NCI-H524 treated with DMSO at 0.1 percent for 48 hours (cell line): ENCODE measurements at places on chromosomes 16 and 17.

DNA sequence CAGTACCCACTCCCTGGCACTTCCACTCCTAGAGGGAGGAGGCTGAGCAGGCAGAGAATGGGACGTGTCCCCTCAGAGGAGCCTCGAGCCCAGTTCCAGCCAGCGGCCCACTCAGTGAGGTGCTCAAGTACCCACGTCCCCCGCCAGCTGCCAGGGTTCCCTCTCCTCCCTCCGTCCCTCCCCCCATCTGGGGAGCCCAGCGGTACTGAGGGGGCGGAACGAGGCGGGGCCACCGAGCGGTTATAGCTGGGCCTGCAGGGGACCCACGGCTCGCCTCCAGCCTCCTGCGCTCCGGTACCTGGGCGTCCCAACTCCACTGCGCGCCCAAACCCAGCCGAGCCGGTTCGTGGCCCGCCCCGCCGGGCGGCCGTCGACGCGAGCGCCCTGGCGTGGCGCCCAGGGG is at the start of gene NPW:
NPW (plus strand) TSS at position 268 of the 403 bp plus-strand sequence.
- DNase-seq, result peak; percentile 65

- DNase-seq, result no peak
Measured at GRCh38 chr16:11672206-11673090, 4.2 kb downstream of the SNN start.

- no peak for DNase-seq
Measured at GRCh38 chr17:66514227-66514806, 211.9 kb downstream of the PRKCA start.

- no peak for DNase-seq
Measured at GRCh38 chr16:63653044-63653839, 1468.6 kb downstream of the CDH11 start.

GRCh38 chr16:396605-397004 is 394 bp upstream of the NME4 start:
- DNase-seq, result no peak

DNA sequence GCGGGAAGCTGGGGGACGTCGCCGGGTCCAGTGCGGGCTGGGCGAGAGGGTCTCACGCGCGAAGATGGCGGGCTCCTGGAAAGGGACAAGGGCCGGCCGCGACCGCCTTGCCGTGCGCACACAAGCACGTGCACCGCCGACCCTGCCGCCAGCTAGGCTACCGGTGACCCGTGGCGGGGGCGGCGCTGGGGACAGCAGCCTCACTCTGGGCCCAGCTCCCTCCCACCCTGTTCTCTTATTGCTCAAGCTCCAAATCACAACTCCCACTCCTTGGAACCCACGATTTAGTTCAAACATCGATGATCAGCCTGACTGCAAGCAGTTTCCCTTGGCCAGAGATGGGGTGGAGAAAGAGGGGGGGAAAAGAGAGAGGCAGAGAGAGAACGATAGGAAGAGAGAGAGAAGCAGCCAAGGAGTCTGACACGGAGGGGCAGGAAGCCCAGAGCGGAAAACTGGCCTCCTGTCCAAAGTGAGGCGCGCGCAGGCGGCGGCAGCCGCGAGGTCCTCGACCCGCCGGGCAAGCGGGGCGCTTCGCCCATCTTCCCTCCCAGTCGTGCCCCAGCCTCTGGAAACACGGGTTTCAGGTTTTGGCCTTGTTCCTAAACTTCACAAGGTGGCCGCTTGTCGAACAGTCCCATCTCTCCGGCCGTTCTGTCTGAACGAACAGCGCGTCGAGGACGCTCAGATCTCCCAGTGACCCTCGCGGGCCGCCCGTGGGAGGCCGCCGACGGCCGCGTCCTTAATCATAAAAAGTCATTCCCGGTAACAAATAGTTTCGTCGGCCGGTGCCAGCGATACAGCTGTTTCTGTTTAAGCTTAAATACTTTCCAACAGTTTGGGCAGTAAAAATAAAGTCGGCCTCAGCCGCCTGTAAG is 1.7 kb upstream of the CBX8 start:
- DNase-seq, result no peak

DNA sequence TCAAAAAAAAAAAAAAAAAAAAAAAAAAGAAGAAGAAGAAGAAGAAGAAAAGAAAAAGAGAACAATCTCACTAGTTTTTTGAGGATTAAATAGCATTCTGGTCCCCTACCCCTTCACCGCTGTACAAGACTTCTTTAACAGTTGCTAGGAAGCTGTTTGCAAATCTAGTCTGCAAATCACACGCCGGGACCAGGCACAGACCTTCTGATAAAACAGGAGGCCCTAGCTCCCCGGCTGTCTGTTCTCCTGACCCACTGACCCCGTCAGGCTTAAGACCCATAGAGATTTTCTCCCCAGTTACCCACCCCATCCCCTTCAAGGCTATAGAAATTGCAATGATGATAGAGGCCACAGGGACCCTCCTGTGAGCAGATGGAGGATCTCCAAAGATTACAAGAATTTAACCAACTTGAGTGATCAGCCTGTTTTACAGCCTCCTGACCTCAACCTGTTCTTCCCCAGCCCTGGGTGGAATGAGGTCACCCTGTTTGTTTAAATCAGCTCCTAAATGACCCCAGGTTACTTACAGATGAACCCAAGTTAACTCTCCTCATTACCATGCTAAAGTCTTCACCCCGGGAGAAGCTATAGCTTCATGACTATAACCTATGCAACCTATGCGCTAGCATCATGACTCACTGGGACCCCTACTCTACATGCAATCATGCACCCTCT is 11.8 kb upstream of the SULT1A1 start:
- no peak for DNase-seq
